Stimulated activated CD4-positive, alpha-beta T cell treated with anti-CD3 and anti-CD28 coated beads, TNF-alpha, amount 100 ng/mL, for 24 hours (primary cell): ENCODE measurements at places on chromosomes 6 and 20.
A peak's percentile ranks its signal among the peaks of the same experiment; 100 is the strongest.

GRCh38 chr6:144127097-144127496 is 23.2 kb upstream of the STX11 start:
- DNase-seq, result no peak

GRCh38 chr6:127180426-127180825 is 62.0 kb downstream of the RSPO3 start:
- DNase-seq, result no peak

- DNase-seq, result no peak
These were observed 592.3 kb downstream of the PHF3 start for GRCh38 chr6:64227863-64228262.

DNA sequence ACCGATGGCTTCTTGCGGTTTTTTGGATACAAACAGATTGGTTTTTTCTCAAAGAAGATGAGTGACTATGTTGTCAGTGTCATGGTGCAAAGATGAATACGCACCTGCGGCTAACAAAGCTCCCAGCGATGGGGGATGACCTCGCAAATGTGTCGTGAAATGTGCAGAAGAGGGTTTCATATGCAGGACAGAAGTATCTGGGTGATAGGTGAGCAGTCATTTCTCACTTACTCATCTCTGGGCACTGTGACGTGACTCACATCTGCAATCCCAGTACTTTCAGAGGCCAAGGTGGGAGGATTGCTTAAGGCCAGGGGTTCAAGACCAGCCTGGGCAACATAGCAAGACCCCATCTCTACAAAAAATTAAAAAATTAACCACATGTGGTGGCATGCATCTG is 216.3 kb downstream of the ERMARD start:
- no peak for DNase-seq

GRCh38 chr6:153076431-153076830 is 54.7 kb downstream of the RGS17 start:
- no peak for DNase-seq

DNA sequence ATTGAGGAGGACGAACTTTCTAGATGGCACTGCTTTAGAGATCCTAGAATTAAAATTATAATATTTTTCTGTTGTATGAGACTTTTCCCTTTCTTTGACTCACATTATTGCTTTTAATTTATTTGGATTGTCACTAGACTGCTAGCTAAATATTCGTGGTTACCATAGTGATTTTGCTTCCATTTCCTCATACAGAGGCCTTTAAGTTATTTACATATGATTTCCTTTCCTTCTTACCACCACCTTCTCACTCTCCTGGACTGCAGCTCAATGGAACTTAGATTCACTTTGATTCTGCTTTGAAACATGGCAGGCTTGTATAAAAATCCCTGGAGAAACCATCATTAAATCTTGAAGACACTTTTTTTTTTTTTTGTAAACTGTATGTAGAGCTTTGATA is 222.9 kb downstream of the LAMA2 start:
- DNase-seq, result no peak

- DNase-seq, result no peak
These were observed 151.7 kb upstream of the DST start for GRCh38 chr6:56794421-56794820.

GRCh38 chr20:57709823-57710799 is at the start of gene PMEPA1:
TSS of gene PMEPA1 (minus strand) at chr20:57710015. CDS start at chr20:57709582, 433 bp downstream.
- DNase-seq, result peak; percentile 88

DNA sequence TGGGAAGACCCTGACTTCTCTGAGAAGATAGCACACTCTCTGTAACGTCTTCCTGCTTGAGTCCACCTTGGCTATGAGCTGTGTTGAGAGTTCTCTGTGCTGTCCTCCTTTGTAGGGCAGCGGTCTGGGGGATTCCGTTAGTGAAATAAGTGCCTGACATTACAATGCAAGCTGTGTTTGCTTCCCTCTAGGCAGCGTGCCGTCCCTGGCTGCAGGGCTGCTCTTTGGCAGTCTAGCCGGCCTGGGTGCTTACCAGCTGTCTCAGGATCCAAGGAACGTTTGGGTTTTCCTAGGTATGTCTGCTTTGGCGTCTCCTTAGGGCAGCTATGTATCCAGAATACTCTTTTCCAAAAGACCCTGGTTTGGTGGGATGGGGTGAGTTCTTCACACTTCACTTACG is 2.8 kb downstream of the TMEM14C start:
- DNase-seq, result no peak

DNA sequence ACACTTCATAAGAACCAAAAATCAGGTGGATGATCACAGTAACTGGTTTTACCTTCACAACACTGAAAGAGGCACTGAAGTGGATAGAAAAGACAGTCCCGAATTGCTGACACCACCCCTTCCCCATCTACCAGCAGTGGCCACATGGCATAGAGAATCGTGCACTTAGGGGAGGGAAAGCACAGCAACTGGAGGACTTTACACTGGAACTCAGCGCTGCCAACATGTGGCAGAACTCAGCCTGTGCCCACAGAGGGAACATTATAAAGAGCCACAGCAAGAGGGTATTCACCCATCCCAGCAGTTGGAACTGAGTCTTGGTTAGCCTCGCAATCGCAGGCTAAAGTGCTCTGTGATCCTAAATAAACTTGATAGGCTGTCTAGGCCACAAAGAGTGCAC is 6.5 kb upstream of the KIAA1586 start:
- no peak for DNase-seq

GRCh38 chr6:112480553-112480952 is 133.4 kb downstream of the RFPL4B start:
- no peak for DNase-seq

DNA sequence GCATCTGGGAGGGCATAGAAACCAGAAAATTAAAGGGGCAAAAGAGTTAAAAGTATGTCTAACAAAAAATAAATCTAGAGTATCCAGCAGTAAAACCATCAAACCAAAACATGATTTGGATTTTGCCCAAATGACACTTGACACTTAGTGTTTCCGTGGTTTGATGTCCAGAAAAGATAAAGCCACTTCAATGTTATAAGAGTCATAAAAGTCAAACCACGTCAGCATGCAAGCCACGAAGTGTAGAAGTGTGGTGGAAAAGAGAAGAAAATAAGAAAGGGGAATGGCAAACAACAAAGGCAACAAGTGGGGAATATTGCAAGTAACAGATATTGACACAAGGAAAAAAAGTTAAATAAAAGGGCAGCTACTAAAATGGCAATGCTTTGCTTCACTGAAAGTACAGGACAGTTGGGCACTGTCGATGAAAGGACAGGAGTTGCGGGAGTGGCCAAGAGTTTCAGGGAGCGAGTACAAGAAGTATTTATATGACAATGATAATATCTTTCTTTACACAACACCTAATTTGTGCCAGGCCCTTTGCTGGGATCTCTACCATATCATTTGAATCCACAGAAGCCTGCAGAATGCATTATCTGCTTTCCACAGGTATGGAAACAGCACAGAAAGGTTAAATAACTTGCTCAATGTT is 6.3 kb upstream of the HDDC2 start:
- DNase-seq, result no peak

- DNase-seq, result no peak
These were observed 218.8 kb upstream of the MAP3K7 start for GRCh38 chr6:90805619-90806155.

GRCh38 chr6:106316375-106316766 is 9.2 kb downstream of the ATG5 start:
- no peak for DNase-seq

DNA sequence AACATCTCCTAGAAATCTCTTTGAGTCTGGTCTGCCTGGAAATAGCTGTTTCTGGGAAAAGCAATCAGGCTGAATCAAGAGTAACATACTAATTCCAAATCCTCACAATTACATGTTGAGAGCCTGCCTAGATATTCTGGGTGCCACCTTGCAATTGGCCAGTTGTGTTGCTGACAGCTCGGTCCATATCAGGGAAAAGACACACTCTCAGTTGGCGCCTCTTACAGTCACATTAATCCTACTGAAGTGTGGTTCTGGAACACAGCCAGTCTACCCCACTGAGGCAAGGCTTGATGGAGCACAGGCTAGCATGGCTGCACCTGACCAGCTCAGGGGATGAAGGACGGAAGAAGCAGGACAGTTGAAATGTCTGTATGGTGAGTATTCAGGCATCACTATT is 121.4 kb upstream of the TAB2 start:
- no peak for DNase-seq

- DNase-seq, result no peak
These were observed 539.7 kb downstream of the QKI start for GRCh38 chr6:163954088-163954775.

DNA sequence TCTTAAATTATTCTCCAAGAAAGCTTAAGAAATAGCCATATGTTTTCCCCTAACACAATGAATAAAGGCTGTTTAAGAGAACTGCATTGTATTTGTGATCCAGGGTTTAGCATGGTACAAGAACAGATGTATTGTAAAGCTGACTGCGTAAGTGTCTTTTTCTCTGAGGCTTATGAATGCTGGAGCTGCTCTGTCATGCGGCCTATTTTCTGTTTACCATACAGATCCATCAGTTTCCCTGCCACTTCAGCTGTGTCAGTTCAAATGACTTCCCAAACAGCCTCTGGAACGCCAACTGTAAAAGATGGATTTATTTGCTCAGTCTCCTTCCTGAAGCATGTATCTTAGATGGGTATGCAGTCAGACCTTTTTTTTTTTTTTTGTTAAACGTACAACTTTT is 419.3 kb upstream of the HS3ST5 start:
- no peak for DNase-seq

GRCh38 chr20:32982617-32983458 is 21.4 kb downstream of the SUN5 start:
- DNase-seq, result no peak

DNA sequence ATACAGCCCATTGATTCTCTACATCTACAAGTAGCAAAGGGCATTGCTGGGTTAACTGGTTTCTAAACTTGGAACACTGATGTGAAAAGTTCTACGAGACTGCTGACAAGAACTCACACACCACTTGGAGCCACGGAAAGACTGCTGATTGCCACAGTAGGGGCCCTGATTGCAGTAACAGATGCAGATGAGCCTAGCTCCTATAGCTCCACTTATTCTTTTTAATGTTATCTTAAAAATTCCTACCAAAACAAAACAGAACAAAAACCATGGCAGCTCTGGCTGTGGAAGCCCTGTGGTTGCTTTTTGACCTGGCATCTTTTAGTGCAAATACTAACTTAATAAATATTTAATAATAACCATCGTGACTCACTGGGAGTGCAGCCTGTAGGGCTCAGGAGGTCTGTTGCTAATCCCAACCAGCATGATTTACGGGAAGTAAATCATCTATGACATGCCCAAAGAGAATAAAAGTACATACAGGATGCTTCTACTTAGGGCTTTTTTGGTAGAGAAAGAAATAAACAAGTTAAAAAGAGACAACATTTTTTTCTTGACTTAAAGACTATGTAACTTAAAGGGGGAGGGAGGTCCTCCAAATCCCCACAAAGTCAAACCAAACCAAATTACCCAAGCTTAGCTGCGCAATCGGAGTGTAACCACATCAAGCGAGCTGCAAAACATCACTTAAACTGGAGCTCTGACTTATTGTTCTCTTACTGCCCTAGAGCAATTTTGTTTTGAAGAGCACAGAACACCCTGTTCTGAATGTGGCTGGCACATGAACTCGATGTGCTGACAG is 87.2 kb downstream of the FKBP5 start:
- DNase-seq, result peak; percentile 32

GRCh38 chr20:17833036-17833674 is 133.4 kb downstream of the BANF2 start:
- DNase-seq, result no peak

DNA sequence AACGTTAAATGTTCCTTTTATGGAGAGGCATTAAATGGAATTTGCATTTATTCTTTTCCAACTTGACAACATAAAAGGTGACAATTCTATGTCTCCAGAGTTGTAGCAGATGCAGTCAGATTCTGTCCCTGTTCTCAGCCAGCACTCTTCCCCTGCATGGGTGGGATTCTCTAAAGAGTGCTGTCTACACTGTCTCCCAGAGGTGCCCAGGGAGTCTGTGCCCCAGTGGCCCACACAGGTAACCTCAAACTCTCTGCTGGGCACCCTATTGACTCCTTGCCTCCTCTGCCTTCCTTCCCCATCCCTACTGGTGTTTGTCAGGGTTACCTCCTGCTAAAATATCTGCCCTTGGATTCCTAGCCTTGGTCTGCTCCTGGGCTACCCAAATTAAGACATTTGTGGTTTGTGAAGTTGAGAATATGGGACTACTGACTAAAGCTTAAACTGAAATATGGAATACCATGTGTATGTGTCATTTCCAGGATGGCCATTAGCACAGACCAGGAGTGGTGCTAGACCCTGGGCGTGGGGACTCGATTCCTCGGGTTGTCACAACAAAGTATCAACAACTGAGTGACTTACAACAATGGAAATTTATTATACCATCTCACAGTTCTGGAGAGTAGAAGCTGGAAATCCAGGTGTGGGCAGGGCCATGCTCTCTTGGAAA is 284.7 kb downstream of the CDH26 start:
- no peak for DNase-seq

DNA sequence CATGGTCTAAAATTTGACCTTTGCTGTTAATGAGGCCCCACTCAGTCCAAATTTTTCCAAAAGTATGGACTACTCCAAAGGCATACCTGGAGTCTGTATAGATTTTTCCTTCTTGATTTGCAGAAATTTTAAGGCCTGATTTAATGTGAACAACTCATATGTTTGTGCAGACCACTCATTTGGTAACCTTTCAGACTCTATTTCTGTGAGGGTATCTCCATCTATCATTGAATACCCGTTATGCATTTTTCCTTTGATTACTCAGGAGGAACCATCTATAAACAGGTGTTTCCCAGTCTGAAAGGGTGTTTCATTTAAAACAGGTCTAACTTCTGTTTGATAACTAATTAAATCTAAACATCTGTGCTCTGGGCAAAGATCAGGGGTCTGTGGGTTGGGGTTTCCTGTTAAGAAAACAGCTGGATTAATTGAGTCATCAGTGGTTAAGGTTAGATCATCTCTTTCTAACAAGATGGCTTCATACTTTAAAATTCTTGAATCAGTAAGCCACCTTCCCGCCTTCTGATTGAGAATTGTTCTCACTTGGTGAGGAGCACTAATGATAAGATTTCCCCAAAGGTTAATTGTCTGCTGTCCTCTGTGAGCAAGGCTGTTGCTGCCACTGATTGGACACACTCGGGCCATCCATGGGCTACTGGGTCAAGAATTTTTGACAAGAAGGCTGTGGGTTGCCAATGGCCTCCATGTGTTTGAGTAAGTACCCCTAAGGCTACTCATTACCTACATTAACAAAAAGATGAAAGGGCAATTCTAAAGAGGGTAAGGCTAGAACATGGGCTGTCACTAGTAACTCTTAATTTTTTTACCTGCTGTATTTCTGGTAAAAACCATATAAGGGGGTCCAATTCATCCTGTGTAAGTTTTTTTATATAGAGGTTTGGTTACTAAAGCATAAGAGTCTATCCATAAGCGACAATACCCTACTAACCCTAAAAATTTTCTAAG is 24.1 kb downstream of the HLA-B start:
- no peak for DNase-seq
